ENCODE measurements at places on chromosomes 1 and 21. TPM values are rescaled to one million over a fixed set of nuclear protein-coding genes. Genes with fewer than 3 reads are reported as not detected.

- DNase-seq = no peak
- no peak overlapping the region for H3K4me3 ChIP-seq
- no peaks in the 10 kb centered on the region for H3K4me1 ChIP-seq
Measured at GRCh38 chr1:67537667-67538018, 107.4 kb upstream of the SERBP1 start.

- no peaks in the 10 kb centered on the region for H3K27me3 ChIP-seq
- no peak for DNase-seq
- H3K4me3 ChIP-seq = no peak overlapping the region
Measured at GRCh38 chr1:66563094-66563800, 29.3 kb downstream of the SGIP1 start.

DNA sequence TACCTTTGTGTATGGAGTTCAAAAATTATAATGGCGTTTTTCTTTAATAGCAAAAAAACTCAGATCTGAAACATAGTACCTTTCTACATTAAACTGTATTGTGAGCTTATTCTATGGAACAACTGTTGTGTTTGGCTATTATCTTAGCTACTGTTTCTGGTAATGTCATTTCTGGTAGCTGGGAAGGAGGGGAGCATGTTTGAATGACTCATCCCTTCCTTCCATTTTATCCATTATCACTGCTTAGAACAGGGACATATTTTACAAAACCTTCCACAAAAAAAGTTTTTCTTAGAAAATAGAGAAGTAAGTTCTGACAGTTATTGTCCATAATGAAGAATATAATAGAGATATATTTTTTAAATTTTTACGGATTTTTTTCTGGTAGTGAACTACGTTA is 128.3 kb downstream of the NRDC start:
- no peak for DNase-seq
- no peak overlapping the region for H3K27ac ChIP-seq
- H3K4me1 ChIP-seq = no peaks in the 10 kb centered on the region
- no peaks in the 10 kb centered on the region for H3K27me3 ChIP-seq

Gene PYHIN1
- not detected for polyA plus RNA-seq

Gene SPTA1
- not detected for polyA plus RNA-seq

Gene ADAM15
- polyA plus RNA-seq = 64.1 TPM

Data from SK-N-SH (cell line).